ENCODE measurements at places on chromosomes 4 and X.

GRCh38 chrX:28273736-28274135 is 292.5 kb upstream of the DCAF8L1 start:
- no peak for DNase-seq

DNA sequence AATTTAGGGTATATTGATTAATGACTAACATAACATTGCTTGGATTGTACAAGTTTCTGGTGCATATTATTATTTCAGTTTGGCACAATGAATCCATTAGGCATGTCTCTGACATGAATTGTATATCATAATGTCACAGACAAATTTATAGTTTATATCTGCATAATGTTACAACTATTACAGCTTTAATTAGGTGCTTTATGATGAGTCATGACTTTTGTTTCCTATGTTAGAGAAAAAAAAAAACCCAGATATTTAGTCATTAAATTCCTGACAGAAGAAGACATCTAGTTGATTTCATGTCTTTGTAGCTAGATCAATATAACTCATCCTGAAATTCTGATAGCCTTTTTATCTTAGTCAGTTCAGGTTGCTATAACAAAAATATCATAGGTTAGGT is 385.7 kb upstream of the EPHA5 start:
- DNase-seq = no peak

- peak; percentile 31 for DNase-seq
These were observed 88.5 kb downstream of the KIT start for GRCh38 chr4:54746218-54746617.

DNA sequence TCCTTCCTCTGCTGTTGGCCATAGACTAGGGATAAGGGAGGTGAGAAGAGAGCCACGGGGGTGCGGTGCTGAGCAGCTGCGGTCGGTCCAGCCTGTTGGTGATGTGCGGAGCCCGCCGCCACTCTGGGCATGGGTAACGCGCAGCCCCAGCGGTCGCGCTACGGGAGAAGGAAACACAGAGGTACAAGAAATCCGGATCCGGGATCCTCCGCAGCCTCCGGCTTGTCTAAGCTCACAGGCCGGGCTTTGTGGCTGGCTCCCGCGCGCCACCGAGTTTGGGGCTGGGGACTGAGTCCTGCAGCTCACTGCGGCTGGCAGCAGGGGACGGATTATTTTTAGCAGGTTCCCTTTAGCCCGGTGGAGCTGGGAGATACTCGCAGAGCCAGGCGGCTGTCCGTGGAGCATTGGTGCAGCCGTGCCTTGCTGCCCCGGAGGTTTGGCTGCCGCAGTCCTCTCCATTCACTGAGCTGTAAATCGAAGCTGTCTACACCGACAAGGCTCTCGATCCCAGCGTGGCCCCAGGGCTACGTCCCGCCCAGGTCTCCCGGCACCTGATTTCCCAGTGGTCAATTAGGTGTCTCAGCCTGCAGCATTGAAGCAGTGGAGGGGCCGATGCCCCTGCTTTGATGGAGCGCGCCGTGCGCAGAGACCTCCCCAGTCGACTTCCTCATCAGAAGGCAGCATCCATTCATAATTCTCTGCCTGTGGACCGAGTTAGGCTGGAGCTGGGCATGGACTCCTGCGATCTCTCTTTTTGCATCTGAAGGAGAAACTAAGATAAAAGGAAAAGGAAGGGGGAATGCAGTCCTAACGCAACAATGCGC is 81.9 kb upstream of the SCML1 start:
- DNase-seq = no peak

- DNase-seq = no peak
These were observed 68.6 kb upstream of the FAM9A start for GRCh38 chrX:8869812-8870211.

DNA sequence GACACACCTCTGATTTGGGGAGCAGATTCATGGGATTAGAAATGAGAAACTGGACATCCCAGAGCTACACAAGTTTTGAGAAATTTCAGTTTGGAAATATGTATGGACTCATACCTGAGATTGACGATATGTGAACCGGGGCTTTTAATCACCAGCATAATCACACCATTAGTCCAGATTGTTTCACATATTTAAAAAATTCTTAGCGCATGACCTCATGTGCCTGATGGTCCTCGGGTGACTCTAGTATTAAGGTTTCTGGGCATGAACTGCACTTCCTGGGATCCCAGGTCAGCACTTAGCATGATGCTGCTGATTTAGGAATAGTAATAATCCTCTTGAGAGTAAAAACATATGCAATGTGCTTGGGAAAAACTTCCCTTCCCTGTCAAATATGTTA is 91.9 kb upstream of the BCOR start:
- peak; percentile 35 for DNase-seq

DNA sequence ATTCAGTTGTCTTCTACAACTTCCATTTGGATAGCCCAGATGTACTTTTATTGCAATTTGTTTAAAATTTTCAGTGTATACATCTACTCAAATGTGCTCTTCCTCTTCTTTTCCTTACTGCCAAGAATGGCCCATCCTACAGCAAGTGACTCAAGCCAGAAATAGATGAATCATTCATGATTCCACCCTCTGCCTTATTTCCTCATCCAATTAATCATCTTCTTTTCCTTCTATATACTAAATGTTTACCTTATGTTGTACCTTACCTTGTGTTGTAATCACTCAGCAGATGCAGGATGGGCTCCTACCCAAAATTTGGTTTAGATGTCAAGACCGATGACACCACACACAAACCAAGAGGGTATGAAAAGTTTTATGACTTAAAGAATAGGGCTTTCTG is 437.8 kb downstream of the GRXCR1 start:
- DNase-seq = peak; percentile 69

GRCh38 chrX:15683193-15683592 is 18.6 kb upstream of the CLTRN start:
- DNase-seq = no peak

DNA sequence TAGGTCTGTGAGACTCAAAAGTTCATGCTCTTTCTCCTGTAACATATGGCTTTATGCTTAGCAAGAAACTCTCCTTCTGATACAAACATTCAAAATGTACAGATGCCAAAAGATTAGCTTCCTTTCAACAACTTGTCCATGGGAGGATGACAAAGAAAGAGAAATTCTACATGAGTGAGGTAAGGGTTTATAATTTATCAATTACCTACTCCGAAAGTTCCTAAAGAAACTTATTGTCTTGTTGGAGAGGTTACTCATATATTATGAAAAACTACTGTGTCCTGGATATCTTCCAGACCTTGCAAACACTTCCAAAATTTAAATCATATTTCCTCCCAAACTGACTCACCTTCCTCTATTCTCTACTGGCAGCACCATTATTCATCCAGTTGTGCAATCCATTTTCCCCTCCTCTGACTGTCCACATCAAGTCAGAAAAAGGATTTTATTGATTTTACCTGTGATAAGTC is 65.1 kb downstream of the ENPEP start:
- DNase-seq = peak; percentile 67

DNA sequence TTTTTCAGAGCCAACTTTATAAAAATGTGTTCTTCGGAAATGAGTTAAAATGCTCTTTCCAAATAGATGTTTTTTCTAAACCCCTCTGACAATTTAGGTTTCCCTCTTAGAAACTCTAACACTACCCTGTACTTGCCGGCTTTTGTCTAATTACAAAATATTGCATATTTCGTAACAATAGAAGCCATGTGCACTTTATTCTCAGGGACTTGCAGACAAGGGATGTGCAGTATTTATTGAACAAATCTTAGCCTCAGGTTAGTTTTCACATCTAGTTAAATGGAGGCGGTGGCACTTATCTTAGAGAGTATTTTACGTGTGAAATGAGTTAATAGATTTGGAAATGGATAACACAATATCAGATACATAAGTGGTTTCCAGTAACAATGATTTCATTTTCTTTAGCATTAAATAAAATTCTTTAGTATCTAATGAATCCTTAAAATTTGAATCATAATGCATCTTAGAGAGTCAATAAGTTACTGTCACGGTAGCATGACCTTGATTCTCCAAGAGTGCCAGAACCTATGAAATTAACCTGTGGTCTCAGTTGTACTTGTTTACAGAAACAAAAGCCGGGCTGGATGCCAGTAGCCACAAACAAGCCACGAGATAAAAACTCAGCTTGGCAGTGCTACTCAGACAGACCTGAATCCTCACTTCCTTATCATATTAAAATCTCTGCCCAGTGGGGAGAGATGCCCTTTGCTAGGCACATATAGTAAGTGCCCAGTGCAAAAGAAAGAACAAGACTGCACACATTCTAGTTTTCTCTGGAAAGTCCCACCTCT is 772 bp upstream of the PABPC4L start:
- DNase-seq = peak; percentile 50

- no peak for DNase-seq
These were observed 16.0 kb upstream of the C4orf36 start for GRCh38 chr4:86908251-86908657.

DNA sequence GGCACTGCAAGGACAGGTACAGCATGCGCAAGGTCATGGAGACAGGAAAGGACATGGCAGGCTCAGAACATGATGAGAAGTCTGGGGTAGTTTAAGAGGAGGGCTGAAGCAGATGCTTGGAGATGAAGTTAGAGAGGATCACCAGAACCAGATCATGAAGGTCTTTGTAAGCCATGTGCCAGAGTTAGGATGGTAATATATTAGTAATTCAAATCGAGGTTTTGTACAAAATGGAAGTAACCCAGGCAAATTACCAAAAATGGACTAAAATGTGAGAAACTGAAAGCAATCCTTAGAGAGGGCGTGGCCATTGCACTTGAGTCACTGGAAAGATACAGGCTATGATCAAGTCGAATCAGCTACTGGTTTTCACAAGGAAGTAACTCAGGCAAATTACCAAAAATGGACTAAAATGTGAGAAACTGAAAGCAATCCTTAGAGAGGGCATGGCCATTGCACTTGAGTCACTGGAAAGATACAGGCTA is 13.5 kb downstream of the RXFP1 start:
- peak; percentile 82 for DNase-seq

DNA sequence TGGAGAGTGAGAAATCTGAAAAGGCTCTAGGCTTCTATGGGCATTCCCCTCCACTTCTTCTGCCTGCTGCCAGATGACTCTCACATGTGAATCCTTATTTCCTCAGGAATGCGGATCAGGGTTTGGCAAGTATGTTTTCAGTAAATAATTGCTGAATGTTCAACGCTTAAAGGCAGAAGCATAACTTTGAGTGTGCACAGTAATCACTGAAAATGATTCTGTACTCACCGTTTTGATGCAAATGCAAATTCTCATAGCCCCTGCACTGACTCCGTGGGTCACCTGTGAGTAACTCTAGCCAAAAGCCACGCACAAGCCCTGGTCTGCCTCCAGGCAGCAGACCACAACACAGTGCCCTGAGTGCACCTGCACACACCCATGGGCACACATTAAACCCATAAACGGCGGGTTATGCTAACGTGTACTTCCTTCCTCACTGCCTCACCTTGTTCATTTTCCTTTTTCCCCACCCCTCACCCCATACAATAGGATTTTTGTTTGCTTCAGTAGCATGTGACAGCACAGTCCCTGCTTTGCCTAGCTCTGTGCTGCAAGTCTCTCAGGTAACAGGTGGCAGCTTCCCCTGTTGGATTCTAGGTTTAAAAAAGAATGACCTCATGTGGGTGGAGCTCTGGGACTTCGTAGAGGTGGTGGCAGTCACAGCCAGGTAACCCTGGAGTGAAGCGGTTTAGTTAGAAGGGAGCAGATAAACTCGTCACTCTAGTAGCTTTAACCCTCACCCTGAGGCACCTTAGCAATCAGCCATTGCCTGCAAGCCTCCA is at the start of gene ARHGEF38:
Gene ARHGEF38, plus strand, starts transcription at position 656 of the 782 bp plus-strand sequence. CDS start 146 bp downstream, outside the sequence.
- DNase-seq = peak; percentile 23

DNA sequence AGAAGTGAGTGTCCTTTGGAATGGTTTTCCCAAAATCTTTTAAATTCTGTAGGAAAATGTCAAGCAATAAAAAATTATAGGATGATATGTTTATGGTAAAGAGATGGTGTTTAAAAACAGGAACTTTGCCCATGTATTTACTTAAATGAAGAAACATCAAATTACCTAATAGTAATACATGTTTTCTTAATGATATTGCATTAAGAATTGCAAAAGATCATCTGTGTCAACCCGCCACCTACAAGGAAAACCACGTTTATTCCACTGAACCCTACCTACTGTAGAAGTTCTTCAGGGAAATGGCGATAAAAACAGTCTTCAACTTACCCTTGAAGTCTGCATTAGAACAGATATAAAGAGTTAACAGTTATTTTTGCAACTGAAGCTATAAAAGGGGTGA is 67.2 kb upstream of the NDP start:
- no peak for DNase-seq

DNA sequence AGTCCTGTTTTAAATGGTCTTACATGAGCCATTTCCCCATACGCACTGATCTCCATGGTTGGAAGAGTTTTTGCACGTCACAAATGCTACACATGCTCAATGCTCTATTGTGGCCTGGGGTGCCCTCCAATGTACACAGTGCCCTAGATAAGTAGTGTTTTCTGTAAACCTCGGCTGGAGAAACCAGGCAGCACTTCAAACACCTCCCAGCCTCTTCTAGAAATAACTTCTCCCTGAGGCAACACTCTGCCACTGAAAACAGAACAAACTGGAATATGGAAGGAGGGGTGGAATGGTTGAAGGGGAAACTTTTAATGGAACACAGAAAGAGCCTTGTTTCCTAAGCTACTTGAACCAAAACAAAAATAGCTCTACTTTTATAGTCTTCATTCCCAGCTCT is 123.9 kb upstream of the CBR4 start:
- DNase-seq = no peak

DNA sequence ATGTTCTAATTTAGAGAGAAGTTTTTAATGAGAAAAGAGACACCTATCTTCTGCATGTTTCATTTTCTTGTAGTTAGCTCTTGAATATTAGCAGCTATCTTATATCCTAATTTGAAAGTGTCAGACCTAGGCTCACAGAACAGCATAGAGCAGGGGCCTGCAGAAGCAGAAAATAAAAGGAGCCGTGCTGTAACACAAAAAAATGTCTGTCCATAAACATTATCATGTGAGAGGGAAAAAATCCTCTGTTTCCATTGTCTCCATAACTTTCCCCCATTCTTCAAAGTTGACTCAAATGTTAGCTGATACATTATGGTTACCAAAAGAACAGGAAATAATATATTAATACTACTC is 329.2 kb upstream of the EPHA5 start:
- no peak for DNase-seq

- peak; percentile 86 for DNase-seq
These were observed 290.7 kb upstream of the TENM3 start for GRCh38 chr4:181952478-181952877.

GRCh38 chrX:25017667-25018247 is 2.0 kb upstream of the ARX start:
- DNase-seq = no peak

DNA sequence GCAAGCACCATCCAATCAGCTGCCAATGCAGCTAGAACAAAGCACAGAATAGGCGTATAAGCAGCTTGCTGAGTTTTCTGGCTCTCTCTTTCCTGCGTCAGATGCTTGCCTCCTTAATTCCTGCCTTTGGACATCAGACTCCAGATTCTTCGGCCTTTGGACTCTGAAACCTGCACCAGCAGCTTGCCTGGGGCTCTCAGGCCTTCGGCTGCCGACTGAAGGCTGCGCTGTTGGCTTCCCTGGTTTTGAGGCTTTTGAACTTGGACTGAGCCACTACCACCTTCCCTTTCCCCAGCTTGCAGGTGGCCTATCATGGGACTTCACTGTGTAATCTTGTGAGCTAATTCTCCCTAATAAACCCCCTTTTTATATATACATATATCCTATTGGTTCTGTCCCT is 6.1 kb downstream of the TMEM192 start:
- DNase-seq = no peak
